ENCODE measurements at places on chromosomes 7 and 10.

GRCh38 chr10:7082967-7083366, 327.9 kb downstream of the SFMBT2 start:
- no peak for DNase-seq

- DNase-seq = no peak
Measured at GRCh38 chr7:127879942-127880341, 151.3 kb downstream of the LRRC4 start.

- no peak for DNase-seq
Measured at GRCh38 chr10:86945361-86946212, 11.8 kb downstream of the MMRN2 start.

GRCh38 chr7:96526496-96526895, 183.2 kb downstream of the SEM1 start:
- DNase-seq = no peak

- no peak for DNase-seq
Measured at GRCh38 chr10:74027702-74028101, 29.8 kb downstream of the VCL start.

GRCh38 chr10:90162271-90162853, 461.0 kb downstream of the KIF20B start:
- DNase-seq = no peak

Data from DMS79 treated with DMSO at 0.1 percent for 48 hours (cell line).